Fibroblast of the aortic adventitia (primary cell): ENCODE measurements at places on chromosomes 11 and 22.
A peak's percentile ranks its signal among the peaks of the same experiment; 100 is the strongest.

- DNase-seq, result no peak
These were observed 50.2 kb downstream of the EMSY start for GRCh38 chr11:76495019-76495418.

- DNase-seq, result no peak
These were observed 3.7 kb upstream of the FGF3 start for GRCh38 chr11:69822676-69823494.

GRCh38 chr11:104320097-104320496, 156.2 kb upstream of the PDGFD start:
- peak; percentile 34 for DNase-seq

- peak; percentile 94 for DNase-seq
These were observed 1.9 kb downstream of the TIRAP start for GRCh38 chr11:126284829-126285228.

DNA sequence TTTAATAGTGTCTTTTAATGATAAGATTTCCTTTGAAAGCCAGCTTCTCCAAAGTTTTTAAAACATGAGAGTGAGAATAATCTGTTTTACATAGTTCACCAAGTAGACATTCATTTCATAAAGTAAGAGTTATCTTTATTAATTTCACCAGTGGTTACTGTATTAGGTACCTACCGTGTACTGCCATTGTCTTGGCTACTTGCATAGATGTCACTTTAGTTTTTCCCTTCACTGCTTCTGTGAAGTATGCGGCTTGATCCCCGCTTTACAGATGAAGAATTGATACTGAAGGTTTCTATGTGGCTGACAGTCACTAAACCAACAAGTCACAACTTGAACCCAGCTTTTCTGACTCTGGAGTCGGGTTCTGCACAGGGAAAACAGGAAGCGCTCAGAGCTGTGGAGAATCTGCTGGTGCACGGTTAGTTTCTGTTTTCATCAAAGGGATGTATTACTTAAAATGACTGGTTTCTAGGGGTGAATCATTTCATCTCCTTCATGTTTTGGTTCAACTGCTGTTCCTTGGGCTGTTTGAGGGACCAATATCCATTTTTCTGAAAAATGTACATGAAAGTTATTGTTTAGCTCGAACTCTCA, 39.3 kb upstream of the MYO18B start:
- DNase-seq, result no peak

DNA sequence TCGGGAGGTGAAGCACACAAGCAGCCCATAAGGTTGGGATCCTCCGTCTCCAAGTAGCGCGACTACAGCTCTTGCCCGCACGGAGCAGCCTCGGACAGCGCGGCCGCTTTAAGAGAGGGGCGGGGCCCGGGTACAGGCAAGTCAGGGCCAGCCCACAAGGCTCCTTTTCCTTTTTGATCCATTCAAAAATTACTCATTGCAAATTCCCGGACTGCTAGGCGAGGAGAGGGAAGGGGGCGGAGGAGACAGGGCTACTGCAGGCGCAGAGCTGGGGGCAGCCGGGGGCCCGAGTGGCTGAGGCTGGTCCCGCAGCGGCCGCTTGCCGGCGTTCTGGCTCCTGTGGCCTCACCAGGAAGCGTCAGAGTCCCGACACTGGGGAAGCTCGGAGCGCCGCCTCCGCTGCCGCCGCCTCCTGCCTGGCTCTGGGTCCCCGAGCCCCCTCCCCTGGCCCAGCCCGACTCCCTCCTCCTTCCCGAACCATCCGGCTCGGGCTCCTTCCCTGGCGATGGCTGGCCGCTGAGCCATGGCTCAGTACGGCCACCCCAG, at the start of gene UBASH3B:
Gene UBASH3B (plus strand): TSS at position 196 of the 546 bp plus-strand sequence. CDS start 328 bp downstream, at position 524.
- DNase-seq, result peak; percentile 83

- DNase-seq, result peak; percentile 96
These were observed 1.8 kb downstream of the PANX1 start for GRCh38 chr11:94130298-94131046.

DNA sequence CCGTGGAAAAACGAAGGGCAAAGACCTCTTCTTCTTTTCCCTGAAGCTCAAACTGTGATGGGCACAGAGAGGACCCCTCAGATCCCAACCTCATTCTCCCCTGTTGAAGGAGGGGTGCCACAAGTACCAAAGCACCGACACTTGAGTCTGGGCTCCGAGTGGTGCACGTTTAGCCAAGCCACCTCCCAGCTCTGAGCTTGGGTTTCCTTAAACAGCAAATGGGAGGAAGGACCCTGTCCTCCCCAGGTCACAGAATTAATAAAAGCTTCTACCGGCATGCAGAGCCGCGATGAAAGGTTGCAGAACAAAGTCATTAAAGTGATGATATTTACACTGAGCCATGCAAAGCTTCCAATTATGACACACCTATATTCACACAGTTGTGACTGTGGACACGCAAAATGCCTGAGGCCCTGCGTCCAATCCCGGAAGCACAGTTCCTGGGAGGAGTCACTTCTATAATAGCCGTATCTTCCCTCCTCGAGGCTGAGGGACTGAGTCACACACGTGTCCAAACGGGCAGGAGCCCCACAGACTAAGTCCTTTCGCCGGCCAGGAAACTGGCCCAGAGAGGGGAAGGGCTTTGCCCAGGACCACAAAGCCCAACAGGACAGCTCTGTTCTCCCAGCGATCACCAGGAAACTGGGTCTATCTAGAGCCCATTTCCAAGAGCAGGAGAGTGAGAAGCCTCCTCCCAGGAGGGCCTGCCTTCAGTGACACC, 922 bp upstream of the CSNK1E start:
- DNase-seq, result peak; percentile 89

GRCh38 chr11:102583141-102583873, 41.8 kb downstream of the MMP20 start:
- no peak for DNase-seq

GRCh38 chr11:441043-441417, 781 bp downstream of the ANO9 start:
- DNase-seq, result no peak

DNA sequence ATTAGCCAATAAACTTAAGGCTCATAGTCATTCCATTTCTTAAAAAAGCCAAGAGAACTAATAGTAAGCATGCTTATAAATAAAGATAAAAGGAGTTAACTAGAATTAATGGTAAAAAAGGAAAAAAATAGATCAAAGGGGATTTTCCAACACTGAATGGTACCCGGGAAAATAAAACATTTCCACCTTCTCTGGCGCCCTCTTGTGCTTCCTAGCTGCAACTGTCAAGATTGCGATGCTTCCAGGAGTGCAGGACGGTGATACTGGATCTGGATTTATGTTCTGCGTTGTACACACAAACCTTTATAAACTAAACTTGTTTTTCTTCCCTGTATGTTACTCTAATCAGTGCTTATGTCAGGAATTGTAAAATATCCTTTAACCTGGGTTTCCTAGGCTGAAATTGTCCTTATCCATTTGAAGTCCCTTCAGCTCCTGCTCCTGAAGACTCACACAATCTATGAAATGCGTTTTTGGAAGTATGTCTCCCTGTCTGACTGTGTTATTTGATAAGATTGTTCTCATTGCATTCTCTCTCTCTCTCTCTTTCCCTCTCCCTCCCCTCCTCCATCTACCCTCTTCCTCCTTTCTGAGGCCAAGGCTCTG, 9.6 kb upstream of the HTATIP2 start:
- peak; percentile 65 for DNase-seq

DNA sequence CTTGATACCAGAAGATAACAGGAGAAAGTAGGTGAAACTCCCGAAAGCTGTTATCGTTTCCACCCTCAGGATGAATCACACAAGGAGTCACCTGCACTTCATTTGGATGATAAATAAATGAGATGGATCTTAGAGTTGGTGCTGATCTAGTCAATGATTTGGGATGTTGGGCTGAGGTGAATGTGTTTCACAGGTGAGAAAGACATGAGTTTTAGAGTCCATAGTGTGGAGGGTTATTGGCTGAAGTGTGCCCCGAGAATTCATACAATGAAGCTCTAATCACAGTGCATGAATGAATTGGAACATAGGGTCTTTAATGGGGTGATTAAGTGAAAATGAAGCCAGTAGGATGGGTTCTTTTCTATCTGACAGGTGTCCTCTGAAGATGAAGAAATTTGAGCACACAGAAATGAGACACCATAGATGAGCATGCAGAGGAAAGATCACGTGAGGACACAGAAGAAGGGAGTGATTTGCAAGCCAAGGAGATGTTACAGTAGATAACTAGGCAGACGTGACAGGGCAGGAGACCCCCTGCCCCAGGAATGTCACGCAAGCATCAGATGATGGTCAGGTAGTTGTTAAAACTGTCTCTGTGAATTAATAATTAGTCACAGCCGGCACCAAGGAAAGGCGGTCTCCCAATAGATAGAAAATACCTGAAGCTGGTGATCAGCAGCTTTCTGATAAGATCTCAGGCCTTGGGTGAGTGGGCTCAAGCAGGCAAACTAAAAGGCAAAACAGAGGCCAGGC, 60.3 kb upstream of the IGLL5 start:
- DNase-seq, result no peak

- DNase-seq, result peak; percentile 39
These were observed 73.0 kb upstream of the APOA1 start for GRCh38 chr11:116910378-116910777.

DNA sequence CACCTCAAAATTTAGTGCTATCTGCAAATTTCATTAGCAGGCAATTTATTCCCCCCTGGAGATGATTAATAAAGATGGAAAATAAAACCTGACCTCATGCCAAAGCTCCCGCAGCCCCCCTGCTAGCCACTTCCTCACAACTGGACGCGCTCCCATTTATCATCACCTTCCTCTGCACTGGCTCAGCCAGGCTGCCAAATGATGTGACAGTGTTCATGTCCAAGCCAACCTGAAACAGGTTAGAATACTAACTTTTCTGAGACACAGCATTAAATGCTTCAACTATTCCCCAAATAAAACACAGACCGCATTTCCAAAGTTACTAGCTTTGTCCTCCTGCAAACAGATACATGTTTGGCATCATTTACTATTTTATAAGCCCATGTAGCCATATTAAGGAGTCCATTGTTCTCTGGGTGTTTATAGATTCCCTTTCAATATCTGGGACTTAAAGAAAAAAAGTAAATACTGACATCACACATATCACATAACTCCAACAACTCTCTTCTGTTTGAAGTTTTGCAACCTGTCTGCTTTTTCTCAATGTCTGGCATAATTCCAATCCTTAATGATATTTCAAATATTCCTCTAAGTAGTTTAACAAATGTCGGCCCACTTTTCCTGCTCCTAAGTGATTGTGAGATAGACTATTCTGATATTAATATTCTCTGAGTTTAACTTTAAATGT, 829.7 kb upstream of the FAT3 start:
- no peak for DNase-seq

DNA sequence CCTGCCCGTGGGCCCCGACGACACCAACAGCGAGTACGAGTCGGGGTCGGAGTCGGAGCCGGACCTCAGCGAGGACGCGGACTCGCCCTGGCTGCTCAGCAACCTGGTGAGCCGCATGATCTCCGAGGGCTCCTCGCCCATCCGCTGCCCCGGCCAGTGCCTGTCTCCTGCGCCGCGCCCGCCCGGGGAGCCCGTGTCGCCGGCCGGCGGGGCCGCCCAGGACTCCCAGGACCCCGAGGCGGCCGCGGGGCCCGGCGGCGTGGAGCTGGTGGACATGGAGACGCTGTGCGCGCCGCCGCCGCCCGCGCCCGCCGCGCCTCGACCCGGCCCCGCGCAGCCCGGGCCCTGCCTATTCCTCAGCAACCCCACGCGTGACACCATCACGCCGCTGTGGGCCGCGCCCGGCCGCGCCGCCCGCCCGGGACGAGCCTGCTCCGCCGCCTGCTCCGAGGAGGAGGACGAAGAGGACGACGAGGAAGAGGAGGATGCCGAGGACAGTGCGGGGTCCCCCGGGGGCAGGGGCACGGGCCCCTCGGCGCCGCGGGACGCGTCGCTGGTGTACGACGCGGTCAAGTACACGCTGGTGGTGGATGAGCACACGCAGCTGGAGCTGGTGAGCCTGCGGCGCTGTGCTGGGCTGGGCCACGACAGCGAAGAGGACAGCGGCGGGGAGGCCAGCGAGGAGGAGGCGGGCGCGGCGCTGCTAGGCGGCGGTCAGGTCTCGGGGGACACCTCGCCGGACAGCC, 3.8 kb downstream of the MAPK8IP2 start:
- DNase-seq, result no peak

DNA sequence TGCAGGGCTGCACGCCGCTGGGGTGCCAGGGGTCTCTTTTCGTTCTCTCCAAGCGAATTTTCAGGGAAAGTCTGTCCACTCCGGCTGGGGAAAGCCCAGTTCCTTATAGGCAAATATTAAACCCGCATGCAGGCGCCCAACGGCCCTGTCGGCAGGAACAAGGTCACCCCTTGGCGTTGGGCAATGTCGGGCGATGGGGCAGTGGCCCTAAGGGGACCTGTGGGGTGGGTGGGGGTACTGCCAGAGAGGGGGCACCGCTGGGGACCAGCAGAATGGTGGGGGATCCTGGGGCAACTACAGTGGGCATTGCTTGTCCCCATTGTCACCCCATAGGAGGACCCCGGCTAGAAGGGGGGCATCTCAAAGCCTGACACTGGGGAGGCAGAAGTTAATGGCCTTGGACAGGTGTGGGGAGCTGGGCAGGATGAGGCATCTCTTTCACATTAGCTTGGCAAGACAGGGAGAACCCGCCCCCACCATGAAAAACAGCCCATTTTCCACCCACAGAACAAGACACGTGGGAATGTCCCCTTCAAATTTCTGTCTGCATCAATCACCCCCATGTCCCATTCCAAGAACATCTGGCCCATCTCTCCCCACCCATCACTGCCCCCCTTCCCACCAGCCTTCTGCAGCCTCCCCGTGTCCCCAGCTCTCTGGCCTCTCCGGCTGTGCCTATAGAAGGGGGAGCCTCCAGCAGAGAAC, 5.5 kb upstream of the IGF2 start:
- DNase-seq, result no peak

GRCh38 chr11:19918302-19919049, 205.8 kb downstream of the NAV2 start:
- peak; percentile 50 for DNase-seq

DNA sequence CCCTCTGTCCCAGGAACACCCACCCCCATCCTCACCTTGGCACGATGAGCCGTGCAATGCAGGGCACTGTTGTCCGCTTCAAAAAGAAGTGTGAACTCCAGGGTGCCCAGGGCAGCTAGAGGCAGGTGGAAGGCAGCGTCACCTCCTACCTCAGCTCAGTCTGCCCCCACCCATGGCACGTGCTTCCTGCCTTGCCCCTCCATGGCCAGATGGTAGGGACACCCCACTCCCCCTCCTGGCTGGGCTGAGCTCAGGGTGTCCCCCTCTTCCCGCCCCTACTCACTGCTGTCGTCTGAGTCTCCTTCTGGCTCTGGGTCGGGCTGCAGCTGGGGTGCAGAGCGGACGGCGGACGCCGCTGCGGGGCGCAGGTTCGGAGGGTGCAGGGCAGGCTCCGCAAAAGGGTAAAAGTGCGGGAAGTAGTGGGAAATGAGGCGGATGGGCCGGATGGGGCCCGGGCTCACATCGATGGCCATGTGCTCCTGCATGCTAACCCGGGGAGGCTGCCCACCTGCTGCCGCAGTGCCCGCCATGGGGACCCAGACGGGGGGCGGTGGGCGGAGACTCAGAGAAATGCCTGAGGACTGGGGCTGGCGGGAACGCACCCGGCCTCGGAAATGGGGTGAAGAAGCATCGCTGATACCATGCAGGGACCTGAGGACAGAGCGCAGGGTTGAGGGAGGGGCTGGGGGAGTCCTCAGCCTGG, 9.1 kb downstream of the NDUFV1 start:
- DNase-seq, result no peak

GRCh38 chr11:112024178-112024772, 933 bp upstream of the DLAT start:
- DNase-seq, result no peak

GRCh38 chr11:2664376-2664775, 35.4 kb downstream of the KCNQ1OT1 start:
- DNase-seq, result no peak

- peak; percentile 52 for DNase-seq
These were observed 71.6 kb downstream of the LRP5 start for GRCh38 chr11:68383976-68384501.

- DNase-seq, result peak; percentile 81
These were observed 81.1 kb upstream of the WNT7B start for GRCh38 chr22:46058091-46058420.
